ENCODE measurements at places on chromosomes 11 and 22.

DNA sequence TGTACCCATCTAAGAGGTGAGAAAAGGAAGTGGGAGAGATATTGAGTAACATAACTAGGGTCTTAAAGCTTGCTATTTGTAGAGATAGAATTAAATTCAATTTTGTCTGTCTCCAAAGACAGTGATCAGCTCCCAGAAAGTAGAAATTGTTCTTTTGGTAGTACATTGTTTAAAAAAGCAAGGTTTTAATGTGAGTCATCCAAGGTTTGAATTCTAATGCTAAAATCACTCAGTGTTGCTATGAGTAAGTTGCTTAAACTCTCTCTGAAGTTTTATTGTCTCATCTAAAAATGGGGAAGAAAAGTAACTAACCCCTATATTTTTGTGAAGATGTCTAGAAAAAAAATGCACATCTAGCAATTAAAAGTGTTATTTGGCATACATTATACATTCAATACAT lies 1004.5 kb upstream of the CCDC90B start:
- peak; percentile 18 for DNase-seq

- DNase-seq: peak; percentile 75
Measured at GRCh38 chr22:20904008-20904979, 12.9 kb upstream of the CRKL start.

GRCh38 chr11:27514558-27514957 lies 8.0 kb upstream of the LIN7C start:
- peak; percentile 39 for DNase-seq

DNA sequence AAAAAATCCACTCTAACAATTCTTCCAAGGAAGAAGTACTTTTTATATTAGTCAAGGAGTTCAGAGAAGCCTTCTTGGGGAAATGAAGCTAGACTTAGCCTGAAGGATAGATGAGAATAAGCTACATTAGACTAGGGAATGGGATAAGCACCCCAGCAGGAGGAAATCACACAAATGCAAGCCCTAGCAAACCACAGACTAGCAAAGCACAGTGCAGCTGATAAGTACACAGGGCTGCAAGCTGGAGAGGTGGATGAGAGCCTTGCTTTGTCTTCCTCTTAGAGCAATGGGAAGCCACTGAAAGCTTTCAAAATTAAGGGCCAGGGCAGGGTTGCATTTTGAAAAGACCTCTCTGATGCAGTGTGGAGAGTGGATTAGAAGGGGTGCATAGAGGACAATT lies 946.2 kb downstream of the LRRC4C start:
- no peak for DNase-seq

DNA sequence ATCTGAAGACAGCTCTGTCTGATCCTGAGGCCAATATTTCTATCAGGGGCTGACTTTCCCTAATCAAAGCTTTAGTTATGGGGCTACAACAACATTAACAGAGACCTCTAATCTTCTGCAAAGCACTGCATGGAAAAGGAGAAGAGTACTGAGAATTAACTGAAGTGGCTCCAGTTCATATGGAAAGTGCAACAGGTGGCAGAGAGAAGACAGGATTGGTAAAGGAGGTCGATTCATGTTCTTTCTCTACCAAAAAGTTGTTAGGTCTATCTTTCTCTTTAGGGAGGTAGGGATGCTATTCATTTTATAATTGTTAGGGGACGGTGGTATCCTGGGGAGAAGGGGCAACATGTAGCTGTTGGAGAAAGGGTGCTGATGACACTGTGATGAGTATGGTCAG lies 232.7 kb upstream of the NARS2 start:
- no peak for DNase-seq

DNA sequence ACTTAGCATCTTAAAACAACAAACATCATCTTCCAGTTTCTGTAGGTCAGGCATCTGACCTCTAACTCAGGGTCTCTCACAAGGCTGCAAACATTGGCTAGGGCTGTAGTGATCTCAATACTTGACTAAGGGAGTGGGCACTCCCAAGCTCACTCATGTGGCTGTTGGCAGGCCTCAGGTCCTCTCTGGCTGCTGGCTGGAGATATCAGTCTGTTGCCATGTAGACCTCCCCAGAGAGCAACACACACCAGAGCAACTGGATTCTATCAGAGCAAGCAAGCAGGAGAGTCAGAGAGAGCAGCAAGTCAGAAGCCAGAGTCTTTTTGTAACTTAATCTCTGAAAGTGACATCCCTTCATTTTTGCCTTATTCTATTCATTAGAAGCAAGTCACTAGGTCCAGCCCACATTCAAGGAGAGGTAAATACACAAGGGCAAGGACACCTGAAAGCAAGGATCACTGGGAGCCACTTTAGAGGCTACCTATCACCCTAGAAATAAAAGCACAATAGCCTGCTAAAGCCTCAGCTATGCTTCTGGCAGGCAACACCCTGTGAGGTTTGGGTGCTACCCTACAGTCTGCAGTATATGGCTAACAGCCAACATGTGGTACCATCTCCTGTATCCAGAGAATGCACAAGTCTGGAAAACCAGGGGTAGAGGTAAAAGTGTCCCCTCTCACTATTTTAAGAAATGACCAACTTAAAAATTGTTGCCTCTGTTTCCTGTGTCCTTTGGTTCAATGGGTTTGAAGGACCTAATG lies 33.5 kb upstream of the CD44 start:
- no peak for DNase-seq

DNA sequence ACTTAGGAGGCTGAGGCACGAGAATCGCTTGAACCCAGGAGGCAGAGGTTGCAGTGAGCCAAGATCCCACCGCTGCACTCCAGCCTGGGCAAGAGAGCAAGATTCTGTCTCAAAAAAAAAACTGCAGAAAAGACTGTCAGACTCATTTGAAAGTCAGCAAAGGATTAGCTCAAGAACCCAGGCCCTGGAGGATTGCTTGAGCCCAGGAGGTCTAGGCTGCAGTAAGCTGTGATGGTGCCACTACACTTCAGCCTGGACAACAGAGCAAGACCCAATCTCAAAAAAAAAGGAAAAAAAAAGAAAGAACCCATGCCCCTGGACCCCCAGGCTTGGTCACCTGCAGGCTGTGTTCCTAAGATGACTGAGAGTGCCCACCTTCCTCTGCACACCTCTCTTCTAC lies 16.2 kb downstream of the LIF start:
- DNase-seq: no peak

GRCh38 chr11:86274999-86275398 lies 27.0 kb upstream of the HIKESHI start:
- DNase-seq: no peak

DNA sequence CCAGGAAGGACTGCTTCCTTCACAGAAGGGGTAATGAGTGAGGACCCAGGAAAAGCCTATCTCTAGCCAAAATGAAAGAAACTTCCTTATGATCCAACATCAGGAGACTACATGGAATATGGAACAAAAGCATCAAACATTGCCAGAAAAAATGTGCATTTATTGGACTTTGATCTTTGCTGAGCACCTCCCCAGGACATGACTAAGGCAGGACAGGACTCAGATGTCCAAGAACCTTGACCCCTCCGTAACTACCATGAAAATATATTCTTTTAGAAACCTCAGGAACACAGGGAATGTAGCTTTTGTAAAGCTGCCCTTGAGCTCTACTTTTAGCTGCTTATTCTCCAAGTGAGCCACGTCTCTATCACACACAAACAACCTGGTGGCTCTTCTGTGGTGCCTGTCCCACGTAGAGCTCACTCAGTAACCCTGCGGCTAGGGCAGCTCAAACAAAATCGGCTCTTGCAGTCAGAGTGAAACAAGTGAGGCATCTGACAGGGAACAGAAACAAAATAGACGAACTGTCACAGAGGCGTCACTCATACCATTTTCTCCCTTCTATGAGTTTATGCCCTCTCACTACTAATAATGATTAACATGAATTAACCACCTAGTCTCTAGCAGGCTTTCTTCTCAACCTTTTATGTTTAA lies 471.5 kb upstream of the API5 start:
- no peak for DNase-seq
